ENCODE measurements at places on chromosomes 6 and 20. TPM values are rescaled to one million over a fixed set of nuclear protein-coding genes. Genes with fewer than 3 reads are reported as not detected.

Gene OR12D3
- total RNA-seq = not detected

Gene HLA-DQB1
- 3.5 TPM for total RNA-seq

Gene HLA-F
- 75.0 TPM for total RNA-seq

Gene FAM209A
- not detected for total RNA-seq

Gene HLA-DPB1
- total RNA-seq = 72.7 TPM

DNA sequence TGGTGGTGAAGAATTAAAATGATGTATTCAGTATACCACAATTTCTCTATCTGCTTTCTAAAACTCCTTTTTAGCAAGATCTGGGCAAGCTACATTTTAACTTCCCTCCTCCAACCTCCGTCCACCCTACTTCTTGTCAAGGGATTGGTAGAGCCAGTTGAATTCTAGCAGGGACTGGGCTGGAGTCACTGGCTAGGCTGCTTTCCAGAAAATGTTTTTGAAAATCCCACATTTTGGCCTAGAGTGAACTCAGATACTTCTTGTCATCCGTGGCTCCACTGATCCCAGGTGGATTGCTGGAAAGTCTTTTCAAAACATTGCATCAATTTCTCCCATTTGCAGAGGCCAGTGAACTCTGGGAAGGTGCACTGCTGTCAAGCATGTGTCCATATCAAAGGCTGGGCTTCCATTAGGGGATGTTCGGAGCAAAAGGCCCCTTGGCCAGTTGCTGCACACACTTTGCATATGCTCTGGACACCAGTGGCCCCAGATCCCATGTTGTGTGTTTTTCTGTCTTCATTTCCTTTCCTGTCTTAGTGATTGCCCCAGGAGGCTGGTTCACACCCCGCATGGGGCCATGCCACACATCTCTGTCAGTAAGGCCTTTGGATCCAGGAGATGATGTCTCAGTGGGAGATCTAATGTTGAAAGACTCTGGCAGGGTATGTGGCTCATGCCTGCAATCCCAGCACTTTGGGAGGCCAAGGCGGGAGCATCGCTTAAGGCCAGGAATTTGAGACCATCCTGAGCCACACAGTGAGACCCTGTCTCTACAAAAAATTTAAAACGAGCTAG is 11.3 kb upstream of the KCNK16 start:
- no peak overlapping the region for H3K4me3 ChIP-seq
- peaks cover 7% of the 10 kb centered on the region for H3K4me1 ChIP-seq
- H3K27ac ChIP-seq = no peak overlapping the region
- no peaks in the 10 kb centered on the region for H3K36me3 ChIP-seq

DNA sequence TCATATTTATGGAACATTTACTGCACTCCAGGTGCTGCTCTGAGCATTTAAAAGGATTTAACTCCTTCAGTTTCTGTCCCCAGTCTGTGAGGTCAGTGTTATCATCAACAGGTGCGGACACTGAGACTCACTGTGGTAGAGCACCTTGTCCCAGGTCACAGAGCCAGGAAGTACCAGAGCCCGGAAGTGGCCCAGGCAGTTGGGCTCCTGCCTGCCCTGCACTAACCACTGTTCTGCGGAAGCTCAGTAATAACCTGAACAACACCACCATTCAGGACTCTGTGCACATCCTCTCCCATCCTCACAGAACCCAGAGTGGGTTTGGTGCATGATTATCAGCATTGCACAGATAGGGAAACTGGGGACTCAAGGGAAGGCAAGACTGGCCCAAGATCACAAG is 16.8 kb upstream of the SIRPG start:
- H3K4me1 ChIP-seq = no peaks in the 10 kb centered on the region
- no peak overlapping the region for H3K27ac ChIP-seq
- DNase-seq = no peak
- H3K27me3 ChIP-seq = no peaks in the 10 kb centered on the region
- no peaks in the 10 kb centered on the region for H3K36me3 ChIP-seq
- H3K4me3 ChIP-seq = no peak overlapping the region

DNA sequence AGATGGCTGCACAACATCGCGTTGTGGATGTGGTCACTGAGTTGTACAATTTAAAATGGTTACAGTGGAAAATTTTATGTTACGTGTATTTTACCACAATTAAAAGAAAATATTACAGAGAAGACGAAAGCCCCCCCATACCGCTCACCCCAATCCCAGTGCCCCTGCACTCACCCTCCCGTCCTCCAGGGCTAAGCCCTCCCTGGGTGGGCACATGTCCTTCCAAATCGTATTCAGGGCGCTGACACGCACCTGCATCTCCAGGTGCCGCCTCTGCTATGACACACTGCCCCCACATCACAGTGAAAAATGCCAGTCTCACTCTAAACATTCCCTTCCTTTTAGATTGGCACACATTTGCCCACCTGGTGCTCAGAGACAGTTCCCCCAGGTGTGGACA is 49.4 kb downstream of the PSMG4 start:
- no peaks in the 10 kb centered on the region for H3K4me1 ChIP-seq
- no peaks in the 10 kb centered on the region for H3K36me3 ChIP-seq
- no peak overlapping the region for H3K4me3 ChIP-seq
- no peak for DNase-seq
- H3K27me3 ChIP-seq = no peaks in the 10 kb centered on the region

DNA sequence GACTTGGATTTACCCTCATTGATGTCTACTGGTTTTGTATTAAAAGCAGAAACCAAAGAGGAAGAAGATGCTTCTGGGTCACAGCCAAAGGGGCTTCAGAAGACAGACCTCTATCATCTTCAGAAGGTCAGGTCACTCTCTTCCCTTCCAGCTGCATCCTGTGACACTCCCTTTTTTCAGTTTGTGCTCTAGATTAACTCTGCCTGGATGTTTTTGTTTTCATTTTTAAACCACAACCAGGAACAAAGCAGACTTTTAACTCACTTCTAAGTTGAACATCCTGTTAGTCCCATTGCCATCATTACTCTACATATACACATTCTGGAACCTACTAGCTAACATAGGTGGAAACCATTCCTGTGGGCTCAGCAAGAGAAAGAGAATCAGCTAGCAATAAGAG is 45.2 kb downstream of the AKIRIN2 start:
- DNase-seq = no peak
- H3K4me1 ChIP-seq = no peaks in the 10 kb centered on the region
- H3K27me3 ChIP-seq = no peaks in the 10 kb centered on the region

DNA sequence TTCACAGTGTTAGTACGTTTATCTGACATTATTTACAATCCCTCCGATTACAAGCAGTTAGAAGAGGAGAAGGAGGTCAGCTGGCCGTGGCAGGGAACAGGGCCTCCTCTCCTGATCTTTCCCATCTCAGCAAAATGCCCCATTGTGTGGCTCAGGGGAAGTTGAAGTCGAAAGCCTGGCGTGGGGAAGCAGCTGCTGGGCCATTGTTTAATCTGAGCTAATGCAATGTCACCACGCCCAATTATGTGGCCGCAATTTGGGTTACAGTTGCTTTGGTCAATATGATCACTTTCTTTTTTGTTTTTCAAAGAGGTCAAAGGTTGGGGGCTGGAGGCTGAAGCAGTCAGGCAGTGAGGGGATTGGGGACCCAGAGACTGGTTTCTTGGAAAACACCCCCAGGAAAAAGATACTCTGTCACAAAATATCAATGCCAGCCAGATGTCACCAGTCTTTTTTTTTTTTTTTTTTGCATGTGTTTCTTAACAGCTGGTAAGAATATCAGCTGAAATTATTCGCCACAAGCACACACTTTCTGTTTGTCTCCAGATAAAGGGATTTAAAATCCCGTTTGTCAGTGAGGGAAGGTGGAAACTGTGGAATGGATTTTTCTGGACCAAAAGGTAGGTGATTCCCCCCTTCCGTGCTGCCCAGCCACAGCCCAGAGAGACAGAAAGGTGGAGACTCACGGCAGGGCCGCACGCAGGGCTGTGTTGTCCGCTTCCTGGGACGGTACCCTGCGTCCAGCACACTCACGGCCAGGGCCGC is 24.6 kb downstream of the DLL1 start:
- H3K4me3 ChIP-seq = no peak overlapping the region
- H3K27ac ChIP-seq = no peak overlapping the region
- H3K27me3 ChIP-seq = no peaks in the 10 kb centered on the region
- H3K36me3 ChIP-seq = no peaks in the 10 kb centered on the region
- no peak for DNase-seq

GRCh38 chr6:142074516-142074915 is 58.2 kb upstream of the GJE1 start:
- DNase-seq = no peak
- no peak overlapping the region for H3K4me3 ChIP-seq
- no peaks in the 10 kb centered on the region for H3K36me3 ChIP-seq
- H3K4me1 ChIP-seq = no peaks in the 10 kb centered on the region

DNA sequence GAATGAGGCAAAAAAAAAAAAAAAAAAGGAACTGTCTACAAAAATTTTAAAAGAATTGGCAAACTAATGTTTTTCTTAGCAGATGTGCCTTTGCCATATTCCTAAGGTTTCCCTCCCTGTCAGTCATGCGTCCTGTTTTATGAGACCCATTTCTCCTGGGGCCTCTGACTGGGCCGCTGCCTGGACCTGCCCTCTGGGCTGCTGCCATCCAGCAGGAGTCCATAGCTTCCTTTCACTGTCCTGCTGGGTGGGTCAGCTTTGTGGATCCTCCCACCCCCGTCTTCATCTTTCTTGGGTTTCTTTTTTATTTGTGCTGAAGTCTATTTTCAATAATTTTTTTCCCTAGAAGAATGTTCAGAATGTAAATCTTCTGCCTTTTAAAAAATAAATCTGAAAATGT is 110.8 kb upstream of the SCP2D1 start:
- no peak overlapping the region for H3K4me3 ChIP-seq
- no peak for DNase-seq
- no peaks in the 10 kb centered on the region for H3K4me1 ChIP-seq
- H3K36me3 ChIP-seq = no peaks in the 10 kb centered on the region
- no peaks in the 10 kb centered on the region for H3K27me3 ChIP-seq

DNA sequence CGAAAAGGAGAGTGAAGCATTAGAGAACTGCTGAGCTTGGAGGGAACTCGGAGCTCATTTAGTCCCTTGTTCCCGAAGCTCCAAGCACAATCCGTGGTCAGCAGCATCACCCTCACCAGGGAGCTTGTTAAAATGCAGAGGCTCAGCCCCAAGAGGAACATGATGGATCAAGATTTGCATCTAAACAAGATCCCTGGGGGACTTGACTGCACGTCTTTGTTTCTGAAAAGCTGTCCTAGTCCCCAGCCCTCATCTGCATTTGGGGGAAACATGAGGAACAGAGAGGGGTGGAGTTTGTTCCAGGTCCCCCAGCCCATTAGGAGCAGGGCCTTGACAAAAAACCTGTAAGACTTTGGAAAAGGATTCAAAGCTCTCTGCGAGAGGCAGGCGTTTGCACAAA is 4.1 kb upstream of the LBP start:
- no peaks in the 10 kb centered on the region for H3K4me1 ChIP-seq
- H3K27ac ChIP-seq = no peak overlapping the region
- DNase-seq = no peak
- H3K4me3 ChIP-seq = no peak overlapping the region

DNA sequence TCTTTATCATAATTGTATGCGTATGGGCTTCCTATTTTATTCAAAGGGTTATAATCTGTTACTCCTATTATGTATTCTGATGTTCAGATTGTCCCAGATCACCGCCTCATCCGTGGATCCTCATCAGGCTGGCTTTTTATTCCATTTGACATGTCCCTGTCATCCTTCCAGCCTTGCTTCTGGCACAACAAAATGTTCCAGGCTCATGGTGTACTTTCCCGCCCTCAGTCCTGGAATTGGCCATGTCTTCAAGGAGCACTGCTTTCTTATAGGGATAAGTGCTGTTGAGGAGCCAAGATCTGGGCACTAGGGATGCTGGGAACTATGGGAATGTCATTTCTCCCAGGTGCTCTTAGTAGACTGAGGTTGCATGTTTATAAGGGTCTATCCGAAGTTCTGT is 207.8 kb downstream of the JARID2 start:
- H3K4me3 ChIP-seq = no peak overlapping the region
- H3K4me1 ChIP-seq = no peaks in the 10 kb centered on the region
- H3K36me3 ChIP-seq = no peaks in the 10 kb centered on the region
- no peak for DNase-seq

- peak overlapping the region; percentile 95 for H3K4me3 ChIP-seq
- no peaks in the 10 kb centered on the region for H3K27me3 ChIP-seq
- peak overlapping the region; percentile 100 for H3K27ac ChIP-seq
These were observed 1.0 kb downstream of the MAP1LC3A start for GRCh38 chr20:34559311-34560140.

DNA sequence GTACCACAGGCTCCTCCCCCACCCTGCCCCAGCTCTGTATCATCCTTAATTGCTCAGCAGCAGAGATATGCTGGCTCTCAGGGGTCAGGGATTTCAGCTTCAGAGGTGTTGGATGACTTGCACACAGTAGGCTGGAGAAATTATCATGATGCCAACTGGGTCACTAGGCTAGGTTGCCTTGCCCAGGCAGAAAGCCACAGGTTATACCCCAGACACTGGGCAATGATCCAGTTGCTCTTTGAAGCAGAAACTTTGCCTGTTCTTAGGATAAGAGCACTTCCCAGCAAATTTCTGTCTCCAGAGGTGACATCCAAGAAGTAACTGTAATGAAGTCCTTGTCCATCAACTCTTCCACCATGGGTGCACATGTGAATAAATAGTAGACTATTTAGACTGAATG is 38.3 kb upstream of the SCML4 start:
- no peaks in the 10 kb centered on the region for H3K36me3 ChIP-seq
- H3K27me3 ChIP-seq = no peaks in the 10 kb centered on the region
- H3K4me3 ChIP-seq = no peak overlapping the region
- H3K27ac ChIP-seq = no peak overlapping the region
- H3K4me1 ChIP-seq = no peaks in the 10 kb centered on the region

GRCh38 chr6:35972471-35973367 is 51.7 kb downstream of the SLC26A8 start:
- H3K27me3 ChIP-seq = no peaks in the 10 kb centered on the region
- no peaks in the 10 kb centered on the region for H3K4me1 ChIP-seq
- no peaks in the 10 kb centered on the region for H3K36me3 ChIP-seq
- H3K4me3 ChIP-seq = no peak overlapping the region
- no peak for DNase-seq

All from ascending aorta (tissue), 2 donors.